Ureter (tissue), 1 donor: ENCODE measurements at places on chromosomes 1 and 21.

DNA sequence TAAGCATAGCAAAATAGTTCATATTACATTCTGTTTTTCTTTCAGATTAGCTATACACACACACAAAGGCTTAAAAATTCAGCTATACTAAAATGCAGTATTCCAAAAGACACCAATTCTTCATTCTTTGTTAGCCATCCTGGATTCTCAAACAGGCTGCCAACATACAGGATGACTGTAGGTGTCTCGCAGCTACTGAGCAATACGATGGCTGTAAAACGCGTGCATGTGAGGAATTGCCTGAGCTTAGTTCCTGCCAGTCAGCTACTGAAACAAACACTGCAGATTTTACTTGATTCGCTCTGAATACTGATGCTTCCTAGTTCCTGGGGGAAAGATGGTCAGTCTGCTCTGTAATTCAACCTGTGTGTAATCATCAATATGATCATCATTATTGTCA, 24.7 kb upstream of the HMGN1 start:
- DNase-seq: no peak

DNA sequence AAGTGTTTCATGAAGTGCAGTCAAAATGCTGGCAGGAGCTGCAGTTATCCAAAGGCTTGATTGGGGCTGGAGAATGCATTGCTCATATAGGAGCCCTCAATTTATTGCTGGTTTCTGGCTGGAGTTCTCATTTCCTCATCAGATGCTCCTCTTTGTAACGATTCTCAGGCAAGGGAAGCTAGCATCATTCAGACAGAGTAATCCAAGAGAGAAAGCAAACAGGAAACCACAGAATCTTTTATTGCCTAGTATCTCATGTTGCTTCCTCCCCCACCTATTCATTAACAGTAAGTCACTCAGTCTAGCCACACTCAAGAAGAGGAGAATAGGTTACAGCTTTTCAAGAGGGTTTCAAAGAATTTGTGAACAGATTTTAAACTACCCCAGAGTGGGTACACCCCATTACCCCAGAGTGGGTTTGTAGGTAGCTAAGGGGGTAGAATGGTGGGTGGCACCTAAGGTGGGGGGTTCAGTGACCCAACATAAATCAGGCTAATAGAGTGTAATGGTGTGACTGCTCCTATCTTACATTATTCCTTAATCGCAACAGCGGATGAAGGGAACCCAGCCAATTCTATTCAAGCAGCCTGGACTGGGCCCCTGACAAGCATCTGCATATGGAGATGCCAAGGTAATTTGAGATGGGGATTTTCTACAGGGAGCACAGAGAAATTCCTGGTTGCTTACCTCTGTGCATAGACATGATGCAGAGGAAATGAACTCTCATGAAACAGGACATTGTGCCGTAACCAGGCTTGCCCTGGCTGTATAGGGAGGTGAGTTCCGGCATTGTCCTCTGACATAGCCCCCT, 67.1 kb downstream of the KCNJ15 start:
- DNase-seq: no peak

DNA sequence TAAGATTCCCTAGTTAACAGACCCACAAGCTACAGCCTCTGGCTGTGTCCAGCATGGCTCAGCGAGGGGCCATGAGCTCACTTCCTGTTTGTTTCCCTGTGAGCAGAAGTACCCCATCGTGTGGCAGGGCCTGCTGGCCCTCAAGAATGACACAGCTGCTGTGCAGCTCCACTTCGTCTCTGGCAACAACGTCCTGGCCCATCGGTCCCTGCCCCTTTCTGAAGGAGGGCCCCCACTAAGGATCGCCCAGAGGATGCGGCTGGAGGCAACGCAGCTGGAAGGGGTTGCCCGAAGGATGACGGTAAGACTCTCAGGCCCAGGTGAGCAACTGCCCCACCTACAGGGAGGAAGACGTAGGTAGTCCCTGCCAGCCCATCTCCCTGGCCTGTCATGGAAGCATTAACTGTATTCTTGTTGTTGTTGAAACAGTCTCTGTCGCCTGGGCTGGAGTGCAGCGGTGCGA, 38.2 kb downstream of the ZBTB17 start:
- peak; percentile 33 for DNase-seq

DNA sequence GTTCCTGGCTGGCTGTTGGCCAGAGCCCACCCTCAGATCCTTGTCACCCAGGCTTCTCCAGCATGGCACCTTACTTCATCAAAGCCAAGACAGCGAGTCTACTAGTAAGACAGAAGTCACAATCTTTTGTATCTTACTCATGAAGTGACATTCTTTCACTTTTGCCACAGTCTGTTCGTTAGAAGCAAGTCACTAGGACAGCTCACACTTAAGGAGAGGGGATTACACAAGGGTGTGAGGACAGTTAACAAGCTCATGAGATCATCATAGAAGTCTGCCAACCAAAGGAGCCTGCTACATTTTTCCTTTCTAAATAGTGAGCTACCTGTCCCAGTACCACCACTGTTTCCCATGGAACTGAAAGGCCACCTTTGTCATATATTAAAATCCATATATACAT, 61.5 kb downstream of the PACC1 start:
- DNase-seq: no peak

DNA sequence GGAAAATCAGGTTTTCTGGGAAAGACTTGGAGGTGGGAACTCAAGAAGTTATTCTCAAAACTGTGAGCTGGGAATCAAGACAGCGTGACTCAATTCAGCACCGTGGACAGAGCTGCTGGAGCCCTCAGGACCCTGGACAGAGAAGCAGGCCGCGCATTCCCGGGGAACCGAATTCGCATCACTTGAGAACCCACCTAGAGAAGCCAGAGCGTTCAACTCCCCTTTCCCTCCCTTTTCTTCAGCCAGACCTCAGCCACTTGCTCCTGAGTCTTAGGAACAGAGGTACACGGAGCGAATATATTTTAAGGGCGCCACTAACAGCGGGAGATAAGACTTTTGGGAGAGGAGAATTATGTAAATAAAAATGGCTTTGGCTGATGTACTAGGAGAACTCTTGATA, 2.0 kb upstream of the LIN28A start:
- peak; percentile 71 for DNase-seq

- no peak for DNase-seq
Measured at GRCh38 chr1:151518431-151518830, 7.2 kb downstream of the CGN start.

DNA sequence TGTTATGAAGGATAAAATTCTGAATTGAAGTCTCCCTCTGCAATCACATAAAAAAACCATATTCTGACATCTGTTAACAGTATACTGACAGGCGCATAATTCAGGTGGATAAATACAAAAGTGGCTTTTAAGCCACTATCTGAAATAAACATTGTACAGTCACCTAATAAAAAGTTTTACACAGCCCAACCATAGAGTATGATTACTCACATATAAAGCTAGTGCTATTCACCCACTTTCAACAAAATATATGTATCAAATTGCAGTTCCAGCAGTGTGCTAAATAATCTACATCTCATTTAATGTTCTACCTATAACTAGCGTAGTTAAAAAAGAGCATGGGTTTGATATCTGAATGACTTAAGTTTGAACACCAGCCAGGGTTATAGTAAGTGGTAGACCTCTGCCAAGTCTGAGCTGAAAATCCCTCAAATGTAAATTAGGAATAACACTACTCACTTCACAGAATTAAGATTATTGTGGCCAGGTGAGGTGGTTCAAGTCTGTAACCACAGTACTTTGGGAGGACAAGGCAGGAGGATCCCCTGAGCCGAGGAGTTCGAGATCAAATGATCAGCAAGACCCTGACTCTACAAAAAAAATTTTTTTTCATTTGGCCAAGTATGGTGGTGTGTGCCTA, 3.9 kb downstream of the EGLN1 start:
- DNase-seq: no peak

GRCh38 chr1:54376430-54377039, 29.7 kb downstream of the SSBP3 start:
- no peak for DNase-seq

DNA sequence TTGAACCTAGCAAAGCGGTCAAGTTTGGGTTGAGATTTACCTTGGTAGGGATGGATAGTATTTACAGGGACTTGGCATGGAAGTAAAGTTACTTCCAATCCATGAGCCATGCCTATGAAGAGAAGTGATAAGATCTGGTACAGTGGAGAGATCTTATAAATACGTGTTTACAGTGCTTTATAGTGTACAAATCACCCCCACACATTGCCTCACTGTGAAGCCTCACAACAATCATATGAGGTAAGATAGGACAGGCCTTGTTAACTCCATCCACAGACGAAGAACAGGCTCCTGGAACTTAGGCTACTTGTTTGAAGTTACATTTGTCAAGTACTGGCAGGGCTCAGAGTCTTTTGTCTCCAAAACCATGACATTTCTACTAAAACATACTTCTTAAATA, 159.8 kb downstream of the PLPPR4 start:
- DNase-seq: no peak

DNA sequence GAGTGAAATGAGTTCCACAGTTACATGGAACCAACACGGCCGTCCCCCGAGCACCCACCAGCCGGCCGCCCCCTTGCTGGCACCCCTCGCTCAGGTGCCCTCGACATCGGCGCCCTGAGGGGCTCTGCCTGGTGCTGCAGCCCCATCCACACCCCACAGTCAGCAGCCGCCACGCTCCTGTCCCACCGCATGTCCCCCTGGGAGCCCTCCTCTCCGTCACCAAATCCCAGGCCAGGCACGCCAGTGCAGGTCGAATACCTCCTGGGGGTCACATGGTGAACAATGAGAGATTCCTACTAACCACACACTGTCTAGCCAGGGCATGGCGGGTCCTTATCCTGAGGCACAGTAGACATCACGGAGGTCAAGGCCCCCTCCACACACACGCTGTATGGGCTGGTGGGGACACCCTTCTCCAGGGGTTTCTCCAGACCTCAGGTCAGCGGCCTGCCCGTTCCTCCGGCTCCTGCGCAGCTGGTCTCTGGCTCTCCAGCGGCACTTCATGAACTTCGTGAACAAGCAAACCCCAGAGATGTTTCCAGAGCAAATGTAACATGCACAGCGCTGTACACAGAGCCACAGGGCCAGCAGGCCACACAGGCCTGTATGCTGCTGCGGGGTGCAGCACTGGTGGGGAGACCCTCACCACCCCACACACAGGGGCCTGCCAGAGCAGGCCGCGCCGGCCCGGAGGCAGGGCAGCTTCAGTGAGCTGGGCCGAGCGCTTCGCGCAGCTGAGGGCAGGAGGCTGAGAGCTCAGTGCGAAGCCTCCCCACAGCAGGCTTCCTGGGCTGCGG, 21.8 kb downstream of the POFUT2 start:
- DNase-seq: no peak

DNA sequence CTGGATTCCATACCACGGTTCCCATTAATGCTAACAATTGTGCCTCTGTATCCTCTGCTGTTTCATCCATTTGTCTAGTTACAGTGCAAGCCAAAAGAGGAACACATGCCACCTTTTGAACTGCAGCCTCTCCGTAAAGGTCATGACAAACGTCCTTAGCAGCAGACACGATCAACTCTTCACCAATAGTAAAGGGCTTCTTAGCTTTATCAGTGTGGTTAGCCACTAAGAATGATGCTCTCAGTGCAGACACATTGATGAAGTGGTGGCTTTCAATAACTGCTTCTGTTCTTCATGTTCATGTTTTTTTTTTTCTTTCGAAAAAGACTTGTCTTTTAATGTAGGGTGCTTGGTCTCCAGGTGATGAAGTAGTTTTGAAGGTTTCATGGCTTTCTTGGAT, 14.3 kb downstream of the XPR1 start:
- no peak for DNase-seq

DNA sequence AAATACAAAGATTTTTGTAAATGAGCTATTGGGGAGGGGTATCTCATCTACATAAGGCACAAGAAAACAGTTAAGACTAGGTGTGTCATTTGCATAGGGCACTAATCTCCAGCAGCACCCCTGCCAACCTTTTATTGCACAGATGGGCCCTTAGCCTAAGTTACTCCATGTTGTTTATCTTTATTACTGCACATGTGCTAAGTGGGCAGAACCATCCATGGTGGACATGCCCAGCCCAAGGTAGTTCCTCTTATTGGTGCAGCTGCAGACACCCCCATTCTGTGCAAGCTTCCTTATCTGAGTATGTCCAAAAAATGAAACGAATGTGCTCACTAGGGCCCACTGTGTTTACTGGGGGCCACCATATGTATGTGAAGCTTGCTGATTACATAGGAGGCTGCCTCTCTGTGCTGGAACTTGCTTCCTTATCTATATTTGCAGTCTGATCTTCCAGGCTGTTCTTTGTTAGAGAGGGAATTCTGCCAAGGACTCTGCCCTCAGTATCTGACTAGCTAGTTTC, 77.3 kb upstream of the NEK7 start:
- no peak for DNase-seq

GRCh38 chr1:33842348-33842747, 21.5 kb upstream of the HMGB4 start:
- no peak for DNase-seq

- DNase-seq: peak; percentile 73
Measured at GRCh38 chr21:39867198-39867650, at the start of gene PCP4. PCP4 (plus strand) TSS chr21:39867438; CDS start chr21:39867502, 64 bp downstream.

- DNase-seq: no peak
Measured at GRCh38 chr1:8189931-8190483, 127.9 kb upstream of the SLC45A1 start.

- peak; percentile 87 for DNase-seq
Measured at GRCh38 chr1:160101037-160101716, 2.8 kb upstream of the IGSF8 start.

- DNase-seq: no peak
Measured at GRCh38 chr1:240991230-240991629, 365.8 kb downstream of the RGS7 start.

DNA sequence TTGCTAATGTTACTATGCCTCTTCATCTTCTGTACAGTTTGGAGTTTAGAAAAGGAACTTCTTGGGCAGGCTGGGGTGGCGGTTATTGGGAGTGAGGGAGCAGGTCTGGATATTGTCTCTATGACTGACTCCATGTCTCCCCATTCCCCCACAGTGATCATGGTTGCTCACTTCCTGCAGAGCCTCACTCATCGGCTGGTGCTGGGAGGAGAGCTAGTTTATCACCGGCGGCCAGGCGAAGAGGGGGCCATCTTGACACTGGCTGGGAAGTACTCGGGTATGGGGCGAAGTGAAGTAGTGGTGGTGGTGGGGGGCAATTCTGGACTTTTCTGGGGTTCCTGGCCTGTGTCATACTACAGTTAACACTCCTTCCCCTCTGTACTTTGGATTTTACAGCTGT, 2.2 kb downstream of the TOMM40L start:
- no peak for DNase-seq

- DNase-seq: no peak
Measured at GRCh38 chr1:101137144-101138126, 99.4 kb upstream of the S1PR1 start.

GRCh38 chr1:41842326-41842725, 76.4 kb downstream of the HIVEP3 start:
- DNase-seq: no peak

DNA sequence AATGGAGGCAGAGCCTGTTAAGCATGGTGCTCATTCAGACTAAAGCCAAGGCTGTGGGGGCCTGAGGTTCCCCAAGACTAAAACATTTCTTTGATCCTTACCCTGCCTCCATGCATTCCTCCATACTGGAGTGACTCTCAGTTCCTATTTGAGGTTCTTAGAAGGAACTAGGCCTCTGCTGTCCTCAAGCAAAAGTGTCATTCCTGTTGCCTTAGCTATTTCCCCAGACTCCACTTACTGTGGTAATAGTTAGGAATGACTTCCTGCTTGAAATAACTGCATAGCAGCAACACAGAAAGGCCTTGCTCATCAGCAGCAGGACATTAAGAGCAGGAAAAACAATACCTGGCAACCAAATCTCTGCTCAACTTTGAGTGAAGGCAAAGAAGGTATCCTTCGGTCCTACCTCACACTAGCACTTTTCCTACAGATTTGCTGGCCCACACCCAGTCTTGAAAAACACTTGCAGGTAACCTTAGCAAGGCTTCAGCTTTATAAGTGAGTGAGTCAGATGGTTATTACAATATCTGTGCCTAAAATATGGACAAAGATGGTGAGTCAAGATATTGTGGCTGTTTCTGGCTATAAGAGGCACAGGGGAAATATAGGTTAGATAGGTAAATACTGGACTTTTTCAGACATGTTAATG, 14.8 kb downstream of the LRRC41 start:
- DNase-seq: no peak
